Activated naive CD8-positive, alpha-beta T cell treated with anti-CD3 and anti-CD28 coated beads, Interleukin-2, amount 10 ng/mL, durations not matched to agents 7 days and 5 days (primary cell): ENCODE measurements at places on chromosomes 4 and X.
A peak's percentile ranks its signal among the peaks of the same experiment; 100 is the strongest.

GRCh38 chr4:53959343-53960120 is 104.9 kb downstream of the CHIC2 start:
- DNase-seq = no peak

DNA sequence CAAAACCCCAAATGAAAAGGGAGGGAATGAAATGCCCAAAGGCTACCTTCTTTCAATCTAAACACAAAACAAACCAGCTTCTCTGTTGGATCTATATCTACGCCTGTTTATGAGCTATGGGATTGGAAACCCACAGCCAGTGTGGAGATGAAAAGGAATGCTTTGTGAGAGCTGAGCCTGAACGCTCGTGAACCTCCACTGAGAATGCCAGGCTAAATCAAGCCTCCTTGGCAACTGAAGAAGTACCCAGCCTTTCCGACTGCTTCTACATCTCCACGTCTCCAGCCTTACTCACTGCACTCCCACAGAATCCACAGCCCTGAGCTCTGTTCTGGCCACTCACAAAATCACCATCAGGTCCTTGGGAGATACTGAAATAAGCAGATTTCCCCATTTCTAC is 31.8 kb downstream of the PROM1 start:
- no peak for DNase-seq

- DNase-seq = peak; percentile 28
Observed at GRCh38 chrX:97563531-97564133, 679.9 kb downstream of the RPA4 start.

DNA sequence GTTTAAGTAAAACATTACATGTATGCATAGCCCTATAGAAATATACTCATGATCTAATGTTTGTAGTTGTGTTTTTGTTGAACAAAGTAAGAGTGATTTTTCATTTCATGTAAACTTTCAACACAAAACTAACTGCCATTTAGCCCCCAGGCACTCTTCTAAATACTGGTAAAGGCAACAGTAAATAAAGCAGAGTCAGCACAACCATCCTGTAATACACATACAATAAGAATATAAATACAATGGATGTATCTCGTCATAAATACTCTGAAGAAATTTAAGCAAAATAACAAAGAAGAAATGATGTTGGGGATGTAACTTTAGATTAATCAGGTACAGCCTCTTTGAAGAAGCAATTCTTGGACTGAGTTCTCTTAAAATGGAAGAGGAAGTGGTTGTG is 821.2 kb downstream of the ARAP2 start:
- no peak for DNase-seq

GRCh38 chr4:145451895-145452294 is 29.8 kb upstream of the SMAD1 start:
- DNase-seq = no peak

DNA sequence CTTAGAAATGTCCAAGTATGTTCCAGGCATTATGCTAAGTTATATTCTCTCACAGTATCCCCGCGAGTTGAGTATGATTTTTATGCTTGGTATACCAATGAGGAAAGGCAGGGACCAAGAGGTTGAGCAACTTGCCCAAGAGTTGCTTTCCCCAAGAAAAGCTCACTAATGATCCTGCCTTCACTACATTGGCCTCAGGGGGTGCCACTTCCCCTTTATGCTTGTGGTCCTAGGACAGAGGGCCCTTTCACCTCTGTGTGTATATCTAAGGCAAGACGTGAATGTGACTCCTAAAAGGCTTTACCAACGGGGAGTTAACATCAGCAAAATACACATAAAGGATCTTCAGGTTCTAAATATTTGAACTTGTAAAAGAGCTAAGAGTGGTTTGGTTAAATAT is 164.4 kb upstream of the CPEB2 start:
- no peak for DNase-seq

- DNase-seq = no peak
Observed at GRCh38 chr4:183789657-183790056, 115.5 kb upstream of the STOX2 start.

DNA sequence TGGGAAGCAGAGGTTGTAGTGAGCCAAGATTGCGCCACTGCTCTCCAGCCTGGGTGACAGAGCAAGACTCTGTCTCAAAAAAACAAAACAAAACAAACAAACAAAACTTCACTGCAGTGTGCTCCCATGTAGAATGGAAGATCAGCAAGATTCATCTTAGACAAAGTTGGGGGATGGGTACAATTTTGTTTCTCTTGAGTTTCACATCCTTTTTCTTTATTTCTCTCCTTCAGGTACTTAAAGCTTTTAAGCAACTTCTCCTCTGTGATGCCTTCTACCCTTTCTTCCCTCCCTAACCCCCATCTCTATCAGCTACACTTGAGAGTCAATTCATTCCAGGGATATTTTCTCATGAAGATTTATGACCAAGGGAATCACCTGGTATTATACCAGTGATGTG is 15.5 kb upstream of the RBBP7 start:
- no peak for DNase-seq

- DNase-seq = no peak
Observed at GRCh38 chr4:169070895-169071218, 60.8 kb upstream of the CBR4 start.

GRCh38 chr4:133148690-133149363 is at the start of gene PCDH10:
TSS of gene PCDH10 (plus strand) at chr4:133149294. CDS start at chr4:133150141, 847 bp downstream.
- DNase-seq = peak; percentile 52

GRCh38 chr4:123378794-123379193 is 17.8 kb upstream of the SPRY1 start:
- no peak for DNase-seq

DNA sequence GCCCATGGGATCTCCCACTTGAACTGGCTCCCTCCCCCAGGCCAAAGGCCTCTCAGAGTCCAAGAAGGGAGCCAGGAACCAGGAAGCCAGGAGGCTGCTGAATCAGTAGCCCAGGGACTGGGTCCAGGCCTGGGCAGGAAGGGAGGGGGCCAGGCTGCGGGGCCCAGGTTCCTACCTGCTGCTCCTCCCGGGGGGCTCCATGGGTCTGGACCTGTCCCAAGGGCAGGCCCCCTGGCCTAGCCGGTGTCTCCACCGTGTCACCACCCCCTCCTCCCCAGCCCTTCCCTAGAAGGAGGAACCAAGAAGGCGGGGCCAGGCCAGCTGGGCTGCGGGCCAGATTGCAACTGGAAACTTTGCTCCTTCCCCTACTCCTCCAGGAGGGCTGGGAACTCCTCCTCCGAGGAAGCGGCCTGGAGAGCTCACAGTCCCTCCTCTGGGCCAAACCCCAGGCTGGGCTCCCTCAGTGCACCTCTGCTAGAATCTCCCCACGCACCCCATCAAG is at the start of gene IQSEC2:
IQSEC2 (minus strand) TSS at position 264 of the 502 bp plus-strand sequence.
- no peak for DNase-seq

GRCh38 chrX:41236629-41237028 is 97.3 kb upstream of the DDX3X start:
- DNase-seq = no peak

- DNase-seq = no peak
Observed at GRCh38 chrX:7286168-7286837, 138.3 kb upstream of the PUDP start.

- no peak for DNase-seq
Observed at GRCh38 chr4:168273838-168274237, 44.7 kb downstream of the DDX60 start.

GRCh38 chr4:113468165-113469022 is 293.1 kb downstream of the CAMK2D start:
- DNase-seq = no peak

DNA sequence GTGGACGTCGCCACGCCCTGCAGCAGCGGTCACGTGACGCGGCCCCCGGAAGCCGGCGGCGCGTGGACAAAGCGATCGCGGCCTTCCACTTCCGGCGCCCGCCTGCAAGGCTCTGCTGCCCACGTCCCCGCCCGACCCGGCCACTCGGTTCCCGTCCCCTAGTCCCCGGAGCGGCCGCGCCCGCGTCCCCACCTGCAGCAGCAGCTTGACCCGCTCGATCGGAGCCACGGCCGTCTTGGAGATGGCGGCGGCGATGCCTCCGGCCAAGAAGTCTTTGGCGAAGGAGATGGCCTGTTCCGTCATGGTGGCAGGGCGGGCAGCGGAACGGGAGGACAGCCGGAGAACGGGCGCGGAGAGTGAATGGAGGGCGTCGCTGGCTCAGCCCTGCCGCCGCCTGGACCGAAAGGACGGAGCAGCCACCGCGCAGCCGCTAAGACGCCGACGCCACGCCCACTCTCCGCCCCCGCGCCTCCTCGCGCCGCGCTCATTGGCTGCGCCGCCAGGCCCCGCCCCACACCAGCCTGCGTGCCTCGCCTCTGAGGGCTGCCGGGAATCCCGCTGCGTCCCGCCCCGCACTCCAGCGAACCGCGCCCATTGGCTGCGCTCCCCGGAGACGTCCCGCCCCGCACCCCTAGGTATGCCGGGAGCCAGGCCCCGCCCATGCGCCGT is at the start of gene SLC25A6:
SLC25A6 (minus strand) TSS at position 407 of the 669 bp plus-strand sequence; CDS start at position 303, 104 bp downstream.
- DNase-seq = peak; percentile 100

DNA sequence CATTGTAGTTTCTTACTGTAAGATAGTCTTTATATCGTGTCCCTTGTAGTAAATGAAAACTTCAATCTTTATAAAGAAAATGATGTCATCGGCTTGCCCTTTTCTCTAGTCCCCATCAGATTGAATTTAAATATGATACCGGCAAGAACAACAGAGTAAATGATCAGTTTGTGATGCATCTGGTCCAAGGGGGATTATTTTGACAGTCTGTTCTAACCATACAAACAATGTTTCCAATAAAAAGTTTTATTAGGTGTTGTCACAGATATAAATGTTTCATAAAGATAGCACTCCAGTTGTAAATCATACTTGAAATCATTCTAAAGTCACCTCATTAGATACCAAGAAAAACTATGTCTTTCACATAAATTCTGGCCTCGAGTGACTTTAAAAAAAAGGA is 72.3 kb downstream of the SLC9A6 start:
- no peak for DNase-seq

DNA sequence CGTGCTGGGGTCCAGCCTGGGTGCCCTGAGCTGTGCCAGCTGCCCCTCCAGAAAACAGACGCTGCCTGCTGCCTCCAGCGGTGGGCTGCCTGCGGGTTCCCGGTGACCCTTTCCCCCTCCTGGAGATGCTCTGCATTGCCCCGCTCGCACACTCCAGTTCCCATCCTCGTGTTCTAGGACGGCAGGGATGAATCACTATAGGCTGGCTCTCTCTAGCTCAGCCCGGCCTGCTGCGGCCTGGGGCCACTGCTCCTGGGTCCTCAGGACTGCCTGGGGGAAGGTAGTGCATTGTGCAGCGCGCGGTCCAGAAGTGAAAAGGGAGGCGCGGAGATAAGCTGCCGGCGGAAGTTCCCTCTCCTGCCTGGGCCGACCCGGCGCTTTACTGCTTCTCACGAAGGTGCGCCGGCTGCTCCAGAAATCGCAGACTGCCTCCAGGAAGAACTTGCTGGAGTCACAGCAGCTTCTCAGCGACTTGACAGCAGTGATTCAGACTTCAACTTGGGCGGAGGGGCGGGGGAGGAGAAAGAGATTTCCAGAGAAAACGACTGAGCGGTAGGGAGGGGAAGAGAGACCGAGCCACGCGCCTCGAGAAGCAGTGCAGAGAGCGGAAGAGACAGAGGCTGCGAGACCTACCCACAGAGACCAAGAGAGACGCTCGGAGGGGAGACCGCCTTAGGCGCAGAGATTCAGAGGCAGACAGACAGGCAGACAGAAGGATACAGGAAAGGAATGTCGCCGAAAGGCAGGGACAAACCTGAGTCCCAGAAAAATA is 6.7 kb upstream of the MSX1 start:
- DNase-seq = peak; percentile 54

- no peak for DNase-seq
Observed at GRCh38 chr4:6575503-6576240, 683 bp downstream of the MAN2B2 start.

- DNase-seq = no peak
Observed at GRCh38 chrX:137432609-137433008, 133.3 kb upstream of the ZIC3 start.

DNA sequence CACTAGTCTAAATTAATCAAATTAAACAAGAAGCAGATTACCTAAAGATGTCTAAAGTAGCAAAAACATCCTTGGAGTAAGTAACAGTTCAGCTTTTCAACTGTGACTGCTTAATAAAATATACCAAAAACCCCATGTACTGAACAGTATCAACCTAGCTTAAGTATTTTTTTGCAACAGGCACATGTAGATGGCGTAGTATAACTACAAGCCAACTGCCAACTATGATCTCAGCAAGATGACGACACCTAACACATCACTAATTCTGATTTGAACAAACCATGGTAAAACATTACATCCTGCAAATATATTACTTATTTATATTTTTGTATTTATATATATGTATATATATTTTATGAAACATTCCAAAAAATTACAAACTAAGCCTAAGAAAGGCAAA is 24.5 kb downstream of the DHX15 start:
- no peak for DNase-seq

GRCh38 chrX:41599507-41599906 is 89.3 kb upstream of the GPR34 start:
- DNase-seq = no peak

DNA sequence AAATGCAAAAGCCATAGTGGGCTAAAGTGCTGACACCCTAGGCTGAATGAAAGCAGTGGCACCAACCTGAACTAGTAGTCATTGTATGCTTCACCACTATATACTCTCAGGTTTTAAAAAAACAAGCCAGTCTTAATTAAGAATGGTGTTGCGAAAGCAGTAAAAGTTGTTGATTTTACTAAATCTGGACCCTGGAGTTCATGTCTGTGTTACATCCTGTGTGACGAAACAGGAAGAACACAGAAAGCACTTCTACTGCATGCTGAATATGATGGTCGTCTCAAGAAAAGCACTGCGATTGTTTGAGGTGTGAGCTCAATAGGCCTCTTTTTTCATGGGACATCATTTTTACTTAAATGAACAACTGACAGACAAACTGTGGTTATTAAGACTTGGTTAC is 24.2 kb upstream of the GDPD2 start:
- no peak for DNase-seq

DNA sequence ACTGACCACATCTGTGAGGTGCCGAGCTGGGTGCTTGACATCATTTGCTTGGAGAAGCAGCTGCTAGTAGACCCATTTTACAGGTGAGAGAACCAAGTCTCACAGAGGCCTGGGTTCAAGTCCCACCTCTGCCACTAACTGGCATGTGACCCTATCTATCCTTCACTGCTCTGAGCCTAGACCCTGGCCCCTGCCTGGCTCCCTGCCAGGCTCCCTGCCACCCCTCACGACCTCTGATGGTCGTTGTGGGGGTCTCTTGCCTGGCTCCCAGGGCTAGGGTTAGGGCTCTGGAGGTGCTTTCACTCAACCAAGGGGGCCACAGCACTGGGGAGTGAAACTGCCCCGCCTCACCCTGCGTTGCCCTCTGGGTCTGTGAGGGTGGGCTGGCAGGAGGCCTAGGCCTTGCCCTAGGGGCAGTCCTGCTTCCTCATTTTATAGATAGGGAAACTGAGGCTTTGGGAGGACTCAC is 7.2 kb upstream of the ADD1 start:
- DNase-seq = no peak

- no peak for DNase-seq
Observed at GRCh38 chr4:102390438-102390837, 45.2 kb upstream of the SLC39A8 start.

- DNase-seq = no peak
Observed at GRCh38 chrX:151694661-151695582, at the start of gene PRRG3. TSS of gene PRRG3 (plus strand) at chrX:151695458. CDS start at chrX:151698815, 3,357 bp downstream.

DNA sequence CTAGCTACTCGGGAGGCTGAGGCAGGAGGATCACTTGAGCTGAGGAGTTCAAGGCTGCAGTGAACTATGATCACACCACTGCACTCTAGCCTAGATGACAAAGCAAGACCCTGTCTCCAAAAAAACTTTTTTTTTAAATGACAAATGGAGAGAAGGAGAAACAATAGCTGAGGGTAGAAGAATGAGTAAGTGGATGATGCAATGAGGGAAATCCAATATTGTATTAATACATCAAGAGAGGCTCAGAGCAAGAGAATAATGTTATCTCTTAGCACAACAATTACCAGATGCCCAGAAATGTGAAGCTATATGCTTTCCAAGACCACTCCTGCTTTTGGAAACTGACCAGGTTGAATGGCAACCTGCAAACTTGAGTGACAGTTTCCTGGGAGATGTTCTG is 19.9 kb upstream of the GPR173 start:
- DNase-seq = no peak
